Activated T-cell treated with anti-CD3 and anti-CD28 coated beads for 1 hour (primary cell): ENCODE measurements at places on chromosomes 6 and 20.

GRCh38 chr20:44637522-44638372 lies 13.8 kb downstream of the ADA start:
- DNase-seq: no peak

DNA sequence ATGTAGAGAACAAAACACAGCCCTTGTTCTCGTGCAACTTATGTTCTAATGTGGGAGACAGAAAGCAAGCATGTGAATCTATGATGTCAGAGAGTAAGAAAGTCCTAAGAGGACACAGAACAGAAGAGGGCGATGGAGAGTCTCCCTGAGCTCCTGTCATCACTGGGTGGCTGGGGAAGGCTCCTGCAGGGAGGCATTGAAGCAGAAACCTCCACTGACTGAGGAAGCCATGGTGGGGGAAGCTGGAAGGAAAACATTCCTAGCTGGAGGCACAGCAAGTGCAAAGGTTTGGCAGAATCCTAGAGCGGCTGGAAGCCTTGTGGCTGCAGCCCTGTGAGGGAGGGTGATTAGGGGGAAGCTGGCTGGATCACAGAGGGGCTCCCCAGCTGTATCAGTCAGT lies 248.0 kb downstream of the CDH26 start:
- DNase-seq: no peak

GRCh38 chr6:102387326-102388033 lies 994.0 kb downstream of the GRIK2 start:
- no peak for DNase-seq

- DNase-seq: no peak
Observed at GRCh38 chr20:18705910-18706309, 107.7 kb upstream of the SCP2D1 start.

DNA sequence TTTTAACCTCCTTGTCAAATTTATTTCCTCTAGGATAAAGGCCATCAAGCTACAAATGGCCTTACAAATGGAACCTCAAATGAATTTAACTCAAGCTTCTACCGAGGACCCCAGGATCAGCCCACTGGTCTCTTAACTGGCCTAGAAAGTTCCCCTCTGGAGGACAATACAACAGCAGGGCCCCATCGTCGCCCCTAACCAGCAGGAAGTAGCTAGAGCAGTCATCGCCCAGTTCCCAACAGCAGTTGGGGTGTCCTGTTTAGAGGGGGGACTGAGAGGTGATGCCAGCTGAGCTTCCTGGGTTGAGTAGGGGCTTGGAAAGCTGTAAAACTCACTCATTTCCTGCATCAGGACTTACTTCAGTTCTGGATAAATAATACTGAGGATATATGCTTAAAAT lies 25.6 kb downstream of the CEP85L start:
- no peak for DNase-seq

DNA sequence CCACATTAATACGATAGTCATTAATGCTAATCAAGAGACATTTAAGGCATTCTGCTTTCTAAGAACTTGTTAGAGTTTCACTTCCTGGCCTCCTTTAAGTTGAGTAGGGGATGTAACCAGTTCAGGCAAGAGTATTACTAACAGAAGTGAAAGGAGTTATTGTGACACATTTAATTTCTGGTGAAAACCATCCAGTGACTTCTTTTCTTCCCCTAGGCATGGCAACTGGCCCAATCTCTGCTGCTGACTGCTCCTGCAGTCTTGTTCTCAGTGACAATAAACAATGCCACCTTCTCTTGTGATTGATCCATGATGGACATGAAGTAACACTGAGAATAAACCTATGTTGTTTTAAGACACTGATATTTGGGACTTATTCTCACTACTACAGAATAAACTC lies 130.9 kb upstream of the DEFB112 start:
- DNase-seq: no peak

- no peak for DNase-seq
Observed at GRCh38 chr6:6729971-6730370, 141.5 kb downstream of the LY86 start.

GRCh38 chr6:124393536-124393935 lies 568.7 kb upstream of the RNF217 start:
- no peak for DNase-seq

DNA sequence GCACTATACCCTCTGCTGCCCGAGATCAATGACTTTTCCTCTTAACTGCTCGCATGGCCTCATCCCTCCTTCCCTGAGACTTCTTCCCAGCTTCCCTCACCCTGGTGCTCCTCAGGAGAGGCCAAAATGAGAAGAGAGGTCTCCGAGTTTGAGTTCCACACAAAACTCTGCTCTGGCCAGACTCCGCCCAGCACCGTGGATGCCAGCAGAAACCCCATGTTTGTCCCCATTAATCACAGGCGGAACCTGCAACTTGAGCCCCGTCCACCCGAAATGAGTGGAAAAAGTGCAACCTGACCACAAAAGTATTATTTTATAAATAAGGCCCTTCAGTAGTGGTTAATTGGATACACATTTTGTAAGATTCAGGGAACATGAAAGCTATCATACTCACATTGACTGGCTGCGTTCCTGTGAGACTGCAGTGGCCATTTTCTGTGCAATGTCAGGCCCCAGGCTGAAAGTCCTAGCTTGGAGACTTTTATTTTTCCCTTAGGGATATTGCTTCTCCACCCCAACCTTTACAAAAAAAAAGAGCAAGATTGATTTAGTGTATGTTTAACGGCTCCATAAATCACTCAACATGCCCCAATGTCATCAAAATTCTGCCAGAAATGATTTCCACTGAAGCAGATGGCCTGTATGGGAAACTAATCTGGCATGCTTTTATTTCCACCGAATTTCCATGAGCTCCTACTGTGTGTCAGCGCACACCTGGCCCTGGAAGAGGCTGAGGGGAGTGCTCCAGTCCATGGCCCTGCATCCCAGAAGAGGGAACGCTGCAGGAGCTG lies 134.6 kb downstream of the BMP7 start:
- no peak for DNase-seq

GRCh38 chr6:104428184-104428583 lies 431.5 kb downstream of the HACE1 start:
- no peak for DNase-seq

DNA sequence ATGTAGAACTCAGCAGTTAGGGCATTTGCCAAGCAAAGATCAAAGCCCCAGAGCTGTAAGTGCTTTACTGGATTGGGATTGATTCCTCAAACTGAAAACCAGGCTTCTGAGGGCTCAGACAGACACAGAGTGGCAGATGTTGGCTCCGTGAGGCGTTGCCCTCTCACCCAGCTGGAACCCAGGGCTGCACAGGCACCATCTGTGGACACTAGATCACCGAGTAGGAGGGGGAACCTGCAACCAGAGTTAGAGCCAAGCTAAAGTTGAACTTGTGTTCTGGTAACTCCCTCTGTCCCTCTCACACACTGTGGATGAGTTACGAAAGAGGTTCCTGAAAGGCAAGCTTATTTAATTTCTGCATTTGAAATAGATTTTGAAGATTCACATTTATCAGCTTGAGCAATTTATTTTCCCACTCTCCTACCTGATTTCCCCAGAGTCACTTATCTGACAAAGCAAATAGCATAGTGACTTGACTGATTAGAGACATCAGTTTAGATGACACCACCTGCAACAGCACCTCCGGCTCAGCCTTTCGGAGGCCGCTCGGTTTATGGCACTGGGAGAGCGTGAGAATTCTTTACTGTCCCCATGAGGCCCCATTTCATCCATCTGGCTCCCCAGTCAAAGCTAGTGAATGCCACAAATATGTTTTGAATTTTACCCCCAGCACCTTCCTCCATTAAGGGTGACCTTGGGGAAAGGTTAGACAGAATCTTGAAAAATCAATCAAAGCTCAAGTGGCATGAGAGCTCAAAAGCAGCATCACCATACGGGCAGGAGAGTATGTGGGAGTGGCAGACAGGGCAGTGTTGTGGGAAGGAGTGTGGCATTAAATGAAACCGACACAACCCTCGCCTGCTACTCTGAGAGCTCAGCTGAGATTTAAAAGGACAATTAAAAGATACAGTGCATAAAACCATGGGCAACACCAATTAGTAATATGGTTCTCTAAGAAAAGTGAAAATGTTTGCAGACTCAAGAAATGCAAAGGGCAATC lies 48.5 kb downstream of the RPF2 start:
- DNase-seq: no peak

- DNase-seq: no peak
Observed at GRCh38 chr20:33621717-33622400, 40.3 kb upstream of the C20orf144 start.

GRCh38 chr20:44666066-44666465 lies 14.6 kb upstream of the ADA start:
- no peak for DNase-seq

GRCh38 chr6:12653486-12653885 lies 63.1 kb upstream of the PHACTR1 start:
- DNase-seq: no peak

- no peak for DNase-seq
Observed at GRCh38 chr6:35360349-35361138, 18.2 kb downstream of the PPARD start.

GRCh38 chr20:36481380-36482043 lies 59.8 kb upstream of the MYL9 start:
- no peak for DNase-seq
